ENCODE measurements at places on chromosomes 5 and 9. TPM values are rescaled to one million over a fixed set of nuclear protein-coding genes. Genes with fewer than 3 reads are reported as not detected.

DNA sequence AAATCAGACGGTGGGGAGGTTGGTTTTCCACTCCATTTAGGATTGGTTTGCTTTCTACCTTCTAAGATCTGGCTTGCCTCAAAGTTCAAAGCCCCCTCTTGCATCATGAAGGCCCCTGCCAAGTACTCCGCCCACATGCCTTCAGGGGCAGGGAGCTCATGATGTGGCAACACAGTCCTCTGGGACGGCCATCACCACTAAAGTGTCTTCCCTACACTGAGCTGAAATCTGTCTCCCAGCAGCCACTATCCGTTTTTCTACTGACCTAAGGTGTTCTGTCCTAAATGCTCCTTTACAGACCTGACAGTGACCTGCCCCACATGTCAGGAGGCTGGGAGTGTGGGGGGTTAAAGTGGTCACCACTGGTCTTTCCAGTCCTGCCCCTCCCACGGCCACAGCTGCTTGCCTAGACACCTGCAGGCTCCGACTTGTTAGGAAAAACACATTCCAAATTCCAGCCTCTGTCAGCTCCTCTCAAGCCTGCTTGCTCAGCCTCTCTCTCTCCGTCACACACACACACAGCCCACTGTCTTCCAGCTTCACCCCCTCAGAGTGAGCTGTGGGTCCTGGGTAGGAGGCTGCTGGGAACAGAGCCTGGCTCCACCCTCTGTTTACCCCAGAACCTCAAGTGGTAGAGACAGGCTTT is 44.9 kb downstream of the SHB start:
- H3K4me3 ChIP-seq, result no peak overlapping the region
- H3K27ac ChIP-seq, result peak overlapping the region; percentile 29
- H3K4me1 ChIP-seq, result peaks cover 98% of the 10 kb centered on the region
- H3K27me3 ChIP-seq, result no peaks in the 10 kb centered on the region

- no peak for DNase-seq
- no peak overlapping the region for H3K4me3 ChIP-seq
- H3K27me3 ChIP-seq, result no peaks in the 10 kb centered on the region
- H3K36me3 ChIP-seq, result no peaks in the 10 kb centered on the region
- peaks cover 21% of the 10 kb centered on the region for H3K4me1 ChIP-seq
These were observed 95.8 kb downstream of the ALDH1A1 start for GRCh38 chr9:72856972-72857623.

DNA sequence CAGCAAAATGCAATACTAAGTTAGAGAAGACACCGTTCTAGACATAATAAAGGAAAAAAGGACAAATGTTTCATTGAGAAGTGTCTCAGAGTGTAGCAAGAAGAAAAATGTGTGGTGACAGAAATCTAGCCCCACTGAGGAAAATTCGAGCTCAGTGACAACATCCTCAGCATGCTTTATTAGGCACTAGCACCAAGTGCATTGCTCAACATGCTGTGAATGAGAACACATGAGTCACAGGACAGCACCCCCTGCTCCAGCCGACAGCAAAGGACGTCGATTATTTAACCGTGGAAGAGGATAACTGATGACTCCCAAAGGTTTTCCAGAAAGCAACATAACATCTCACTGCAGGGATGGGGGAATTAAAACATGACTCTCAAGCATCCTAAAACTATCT is 182.7 kb downstream of the GNAQ start:
- peak overlapping the region; percentile 80 for H3K27ac ChIP-seq
- H3K36me3 ChIP-seq, result no peaks in the 10 kb centered on the region
- DNase-seq, result peak; percentile 30
- peaks cover 77% of the 10 kb centered on the region for H3K4me1 ChIP-seq

DNA sequence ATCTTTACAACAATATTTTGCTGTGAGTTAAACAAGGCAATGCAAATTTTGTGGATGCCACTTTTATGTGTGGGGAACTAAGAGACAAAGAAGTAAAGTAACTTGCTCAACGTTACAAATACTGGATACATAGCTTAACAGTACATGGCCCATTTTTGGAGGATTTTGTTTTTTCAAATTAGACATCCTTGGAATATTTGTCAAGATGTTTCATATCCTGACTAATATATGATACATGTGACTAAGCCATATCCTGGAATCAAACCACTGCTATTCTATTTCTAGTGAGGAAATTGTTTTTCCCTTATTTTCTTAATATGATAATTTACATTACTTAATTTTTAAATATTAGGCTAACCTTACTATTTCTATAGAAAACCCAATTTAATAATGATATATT is 529.8 kb downstream of the DMRTA1 start:
- no peaks in the 10 kb centered on the region for H3K27me3 ChIP-seq
- H3K27ac ChIP-seq, result no peak overlapping the region
- H3K4me1 ChIP-seq, result no peaks in the 10 kb centered on the region
- no peak overlapping the region for H3K4me3 ChIP-seq
- H3K36me3 ChIP-seq, result no peaks in the 10 kb centered on the region

Gene ADAMTS13
- 3.1 TPM for total RNA-seq

DNA sequence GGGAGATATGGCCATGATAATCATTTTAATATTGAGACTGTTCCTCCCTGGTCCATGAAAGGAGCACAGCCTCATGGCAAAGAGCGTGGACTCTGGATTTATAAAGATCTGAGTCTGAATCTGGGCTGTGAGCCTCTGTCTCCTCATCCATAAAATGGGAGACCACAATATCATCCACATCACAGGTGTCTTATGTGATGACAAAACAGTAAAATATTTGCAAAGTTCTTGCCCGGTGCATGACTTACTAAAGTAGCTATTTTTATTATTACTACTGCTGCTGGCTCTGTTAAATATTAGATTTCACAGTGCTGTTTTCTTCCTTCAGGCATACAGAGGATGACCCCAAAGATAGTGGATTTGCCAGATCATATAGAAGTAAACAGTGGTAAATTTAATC is 74.1 kb downstream of the TEK start:
- H3K4me1 ChIP-seq, result peaks cover 37% of the 10 kb centered on the region
- no peak overlapping the region for H3K4me3 ChIP-seq
- DNase-seq, result no peak
- peaks cover 16% of the 10 kb centered on the region for H3K36me3 ChIP-seq

Gene IL4
- not detected for total RNA-seq

DNA sequence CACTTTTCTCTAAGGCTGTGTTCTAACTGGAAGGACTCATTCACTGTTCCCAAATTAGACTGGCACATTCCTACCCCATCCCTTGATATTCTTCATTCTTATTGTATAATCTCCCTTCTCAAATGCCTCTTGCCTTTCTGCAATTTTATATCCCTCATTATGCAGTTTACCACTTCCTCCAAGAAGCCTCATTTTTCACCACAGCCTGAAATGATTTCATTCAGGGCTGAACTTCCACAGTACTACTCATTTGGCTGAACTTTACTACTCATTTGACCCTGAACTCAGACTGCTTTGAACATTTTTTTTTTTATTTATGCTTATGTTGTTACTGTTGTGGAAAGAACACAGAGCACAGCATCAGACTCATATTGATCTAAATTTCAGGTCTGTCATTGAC is 32.7 kb downstream of the GRIA1 start:
- no peak overlapping the region for H3K4me3 ChIP-seq
- peak overlapping the region; percentile 10 for H3K27ac ChIP-seq
- H3K27me3 ChIP-seq, result no peaks in the 10 kb centered on the region
- no peak for DNase-seq

GRCh38 chr9:137305060-137305797 is 3.2 kb upstream of the NRARP start:
- H3K27me3 ChIP-seq, result peaks cover 40% of the 10 kb centered on the region
- H3K4me1 ChIP-seq, result peaks cover 66% of the 10 kb centered on the region
- H3K36me3 ChIP-seq, result no peaks in the 10 kb centered on the region
- peak overlapping the region; percentile 55 for H3K4me3 ChIP-seq
- DNase-seq, result peak; percentile 68

DNA sequence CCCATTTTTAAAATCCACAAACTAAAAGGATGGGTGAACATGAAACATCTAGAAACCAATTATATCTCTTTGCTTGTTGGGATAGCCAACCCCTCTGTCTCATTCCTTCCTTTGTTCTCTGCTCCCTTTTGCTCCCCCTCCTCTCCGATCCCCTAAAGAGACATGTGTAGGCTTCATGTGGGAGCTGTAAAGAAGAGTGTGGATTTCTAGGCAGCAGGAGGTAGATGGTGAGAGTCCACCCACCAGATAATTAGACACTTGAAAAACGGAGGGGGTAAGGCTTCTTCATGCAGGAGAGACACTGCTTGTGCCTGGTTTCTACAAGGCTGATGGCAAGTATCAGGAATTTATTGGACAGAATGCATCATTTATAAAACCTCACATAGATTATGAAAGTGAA is 27.3 kb upstream of the CFAP157 start:
- no peak overlapping the region for H3K4me3 ChIP-seq
- no peak for DNase-seq
- no peaks in the 10 kb centered on the region for H3K4me1 ChIP-seq
- H3K27me3 ChIP-seq, result no peaks in the 10 kb centered on the region

GRCh38 chr9:118594428-118594827 is 774.8 kb downstream of the BRINP1 start:
- no peaks in the 10 kb centered on the region for H3K36me3 ChIP-seq
- no peak overlapping the region for H3K4me3 ChIP-seq
- peaks cover 12% of the 10 kb centered on the region for H3K27me3 ChIP-seq
- H3K4me1 ChIP-seq, result no peaks in the 10 kb centered on the region
- H3K27ac ChIP-seq, result no peak overlapping the region
- DNase-seq, result no peak

GRCh38 chr5:130773813-130774212 is 391.2 kb downstream of the HINT1 start:
- no peaks in the 10 kb centered on the region for H3K36me3 ChIP-seq
- no peaks in the 10 kb centered on the region for H3K4me1 ChIP-seq
- no peak overlapping the region for H3K4me3 ChIP-seq
- no peaks in the 10 kb centered on the region for H3K27me3 ChIP-seq
- no peak overlapping the region for H3K27ac ChIP-seq
- no peak for DNase-seq

Gene FBN2
- 34.1 TPM for total RNA-seq

- peak overlapping the region; percentile 52 for H3K4me3 ChIP-seq
- H3K4me1 ChIP-seq, result peaks cover 32% of the 10 kb centered on the region
- H3K27me3 ChIP-seq, result peaks cover 100% of the 10 kb centered on the region
These were observed 44.3 kb upstream of the BICD2 start for GRCh38 chr9:92808726-92809451.

GRCh38 chr5:6673963-6674362 is 39.3 kb upstream of the TENT4A start:
- no peak for DNase-seq
- peaks cover 13% of the 10 kb centered on the region for H3K36me3 ChIP-seq
- H3K4me3 ChIP-seq, result no peak overlapping the region
- H3K4me1 ChIP-seq, result no peaks in the 10 kb centered on the region

GRCh38 chr5:151384106-151384505 is 36.7 kb upstream of the SLC36A2 start:
- no peaks in the 10 kb centered on the region for H3K36me3 ChIP-seq
- no peak overlapping the region for H3K4me3 ChIP-seq
- peaks cover 6% of the 10 kb centered on the region for H3K4me1 ChIP-seq

DNA sequence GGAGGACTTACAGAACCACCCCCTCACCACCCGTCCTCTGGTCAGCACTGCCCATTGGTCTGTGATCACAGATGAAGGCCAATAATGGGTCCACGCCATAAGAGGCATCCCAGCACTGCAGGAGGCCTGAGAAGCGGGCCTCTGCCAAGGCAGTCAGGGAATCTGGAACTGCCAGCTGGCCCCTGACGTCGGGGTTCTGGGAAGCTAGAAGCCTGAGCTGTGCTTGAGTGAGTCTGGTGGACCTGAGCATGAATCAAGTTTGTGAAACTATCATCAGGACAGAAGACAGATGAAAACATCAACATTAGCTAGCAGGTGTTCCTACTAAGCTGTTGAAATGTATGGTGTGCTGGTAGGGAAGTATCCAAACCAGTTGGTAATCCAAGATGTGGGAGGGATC is 7.8 kb downstream of the ANGPTL2 start:
- peaks cover 98% of the 10 kb centered on the region for H3K4me1 ChIP-seq
- H3K4me3 ChIP-seq, result no peak overlapping the region
- peaks cover 2% of the 10 kb centered on the region for H3K36me3 ChIP-seq
- no peaks in the 10 kb centered on the region for H3K27me3 ChIP-seq

GRCh38 chr9:113741886-113742854 is 133.9 kb upstream of the ZNF618 start:
- no peak overlapping the region for H3K4me3 ChIP-seq
- no peaks in the 10 kb centered on the region for H3K36me3 ChIP-seq
- peaks cover 47% of the 10 kb centered on the region for H3K27me3 ChIP-seq
- H3K4me1 ChIP-seq, result peaks cover 4% of the 10 kb centered on the region

Gene CDKN2B
- total RNA-seq, result 0.82 TPM

Gene IFNA2
- not detected for total RNA-seq

GRCh38 chr5:74560245-74560644 is 80.3 kb downstream of the ENC1 start:
- H3K36me3 ChIP-seq, result no peaks in the 10 kb centered on the region
- DNase-seq, result no peak
- no peak overlapping the region for H3K4me3 ChIP-seq
- H3K4me1 ChIP-seq, result no peaks in the 10 kb centered on the region

DNA sequence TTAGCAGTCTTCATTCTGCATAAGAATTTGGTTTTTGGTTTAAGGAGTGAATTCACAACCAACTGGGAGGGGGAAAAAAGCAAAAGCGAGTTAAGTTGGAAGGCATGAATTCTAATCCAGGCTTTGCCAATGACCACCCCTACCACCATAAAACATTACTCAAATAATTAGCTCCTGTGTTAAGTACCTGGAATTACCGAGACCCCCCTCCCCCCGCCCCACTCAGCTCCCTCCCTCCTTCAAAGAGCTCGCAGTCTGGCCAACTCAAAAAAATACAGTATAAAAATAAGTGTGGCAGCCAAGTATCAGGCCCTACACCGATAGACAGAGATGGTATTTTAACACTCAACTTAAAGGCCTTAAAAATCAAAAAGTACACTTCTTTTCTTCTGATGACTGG is 492 bp downstream of the ATG12 start:
- H3K4me3 ChIP-seq, result peak overlapping the region; percentile 89
- no peaks in the 10 kb centered on the region for H3K27me3 ChIP-seq
- peaks cover 17% of the 10 kb centered on the region for H3K36me3 ChIP-seq

DNA sequence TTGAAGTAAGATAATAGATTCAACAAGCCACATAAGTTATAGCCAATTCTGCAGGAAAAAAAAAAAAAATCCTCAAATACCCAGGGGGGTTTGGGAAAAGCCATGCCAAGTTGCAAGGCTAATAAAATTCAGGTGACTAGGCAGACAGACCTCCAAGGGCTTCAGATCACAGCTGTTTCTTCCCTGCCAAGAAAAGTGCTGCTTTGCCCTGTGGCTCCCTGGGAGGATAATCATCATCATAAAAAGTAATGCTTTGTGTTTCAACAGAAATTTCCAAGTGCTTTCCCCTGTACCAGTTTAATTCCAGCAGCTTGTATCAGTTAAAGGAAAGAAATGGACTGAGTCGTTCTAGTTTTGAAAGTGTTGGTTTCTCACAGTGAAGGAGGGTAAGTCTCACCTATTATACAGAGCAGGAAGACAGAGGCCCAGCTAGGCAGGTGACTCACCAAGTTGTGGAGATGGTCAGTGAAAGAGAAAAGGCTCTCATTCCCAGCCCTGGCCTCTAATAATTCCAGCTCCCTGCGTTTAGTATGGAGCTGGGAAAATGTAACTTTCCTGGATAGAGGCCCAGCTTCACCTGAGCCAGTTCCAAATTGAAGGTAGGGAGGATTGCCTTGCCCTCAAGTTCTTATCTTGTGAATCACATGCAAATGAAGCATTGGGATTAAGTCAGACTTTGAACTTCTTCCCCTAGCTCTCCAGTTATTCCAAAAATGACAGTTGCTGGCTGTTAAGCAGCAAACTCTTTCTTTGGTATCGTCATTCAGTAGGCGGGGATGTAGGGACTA is 263.4 kb downstream of the GRIA1 start:
- no peak overlapping the region for H3K4me3 ChIP-seq
- no peak overlapping the region for H3K27ac ChIP-seq
- H3K27me3 ChIP-seq, result peaks cover 5% of the 10 kb centered on the region
- no peaks in the 10 kb centered on the region for H3K36me3 ChIP-seq
- H3K4me1 ChIP-seq, result no peaks in the 10 kb centered on the region

- no peaks in the 10 kb centered on the region for H3K27me3 ChIP-seq
- H3K4me3 ChIP-seq, result no peak overlapping the region
- no peak overlapping the region for H3K27ac ChIP-seq
These were observed 76.5 kb upstream of the ATG10 start for GRCh38 chr5:81895307-81895706.

Gene FAM120AOS
- 27.3 TPM for total RNA-seq
